NCI-H1417 treated with DMSO at 0.1 percent for 48 hours (cell line): ENCODE measurements at places on chromosomes 3 and 15.

DNA sequence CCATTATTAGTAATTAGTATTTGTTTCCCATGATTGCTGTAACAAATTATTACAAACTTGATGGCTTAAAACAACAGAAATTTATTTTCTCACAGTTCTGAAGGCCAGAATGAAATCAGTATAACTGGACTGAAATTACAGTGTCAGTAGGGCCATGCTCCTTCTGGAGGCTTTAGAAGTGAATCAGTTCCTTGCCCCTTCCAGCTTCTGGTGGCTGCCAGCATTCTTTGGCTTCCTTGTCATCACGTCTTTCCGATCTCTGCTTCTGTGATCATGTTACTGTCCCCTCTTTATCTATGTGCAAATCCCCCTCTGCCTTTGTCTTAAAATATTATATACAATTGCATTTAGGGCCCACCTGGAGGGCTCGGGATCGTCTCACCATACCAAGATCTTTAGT is 92.0 kb downstream of the FOXB1 start:
- no peak for DNase-seq

- DNase-seq: no peak
Measured at GRCh38 chr15:25208735-25209134, 230.1 kb downstream of the UBE3A start.

DNA sequence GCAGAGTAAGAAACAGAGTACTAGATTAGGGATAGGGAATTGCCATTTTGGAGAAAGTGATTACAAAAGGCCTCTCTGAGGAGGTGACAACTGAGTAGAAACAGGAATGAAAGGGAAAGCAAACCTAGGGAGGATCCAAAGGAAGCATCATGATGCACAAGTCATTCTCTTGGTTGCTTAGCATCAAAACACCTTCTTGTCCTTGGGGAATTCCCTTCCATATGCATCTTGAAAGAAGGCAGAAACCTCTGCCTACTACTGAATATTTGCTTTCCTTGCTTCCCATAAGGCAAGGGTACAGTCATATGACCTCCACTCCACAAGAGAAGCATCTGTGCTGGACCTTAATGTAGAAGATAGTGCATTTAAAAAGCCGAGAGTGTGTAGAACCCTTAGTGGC is 24.1 kb downstream of the GABPB1 start:
- DNase-seq: no peak

- DNase-seq: no peak
Measured at GRCh38 chr3:177731644-177732268, 534.5 kb upstream of the TBL1XR1 start.

GRCh38 chr15:91884606-91885005 is 31.1 kb downstream of the SLCO3A1 start:
- DNase-seq: no peak

DNA sequence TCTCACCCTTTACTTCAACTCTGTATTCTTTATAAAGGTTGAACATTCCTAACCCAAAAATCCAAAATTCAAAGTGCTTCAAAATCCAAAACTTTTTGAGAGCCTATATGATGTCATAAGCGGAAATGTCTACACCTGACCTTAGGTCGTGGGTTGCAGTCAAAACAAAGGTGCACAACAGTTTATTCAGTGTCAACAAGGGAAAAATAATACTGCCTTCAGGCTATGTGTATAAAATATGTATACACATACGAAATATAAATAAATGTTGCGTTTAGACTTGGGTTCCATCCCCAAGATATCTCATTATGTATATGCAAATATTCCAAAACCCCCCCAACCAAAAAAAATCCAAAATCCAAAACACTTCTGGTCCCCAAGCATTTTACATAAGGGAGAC is 90.9 kb downstream of the STAG1 start:
- no peak for DNase-seq

GRCh38 chr15:51382787-51383186 is 41.3 kb downstream of the GLDN start:
- no peak for DNase-seq

DNA sequence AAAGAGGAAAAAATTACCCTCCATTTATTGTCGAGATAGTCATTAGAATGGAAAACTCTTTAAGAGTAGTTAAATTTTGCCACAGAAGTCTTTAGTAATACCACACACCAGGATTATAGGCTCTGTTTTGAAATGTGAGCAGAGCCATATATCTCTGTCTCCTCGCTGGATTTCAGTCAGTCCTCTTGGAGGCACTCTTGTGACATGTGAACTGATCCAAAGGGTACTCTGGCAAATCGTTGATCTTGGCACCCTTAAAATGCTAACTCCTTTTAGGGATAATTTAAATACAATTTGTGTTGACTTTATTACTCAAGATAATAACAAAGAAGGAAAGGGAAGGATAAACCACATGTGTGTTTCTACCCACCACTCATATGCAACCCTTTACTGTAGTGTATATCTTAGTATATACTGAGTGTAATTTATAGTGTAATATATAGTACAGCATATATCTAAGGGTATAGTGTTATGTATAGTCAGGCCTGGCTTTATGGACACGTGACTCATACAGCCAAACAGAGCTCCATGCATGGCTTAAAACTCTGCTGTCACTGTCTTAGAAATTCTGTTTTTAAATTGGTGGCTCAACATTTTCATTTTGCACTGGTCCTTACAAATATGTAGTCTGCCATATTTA is 12.3 kb upstream of the KPNA4 start:
- DNase-seq: no peak

DNA sequence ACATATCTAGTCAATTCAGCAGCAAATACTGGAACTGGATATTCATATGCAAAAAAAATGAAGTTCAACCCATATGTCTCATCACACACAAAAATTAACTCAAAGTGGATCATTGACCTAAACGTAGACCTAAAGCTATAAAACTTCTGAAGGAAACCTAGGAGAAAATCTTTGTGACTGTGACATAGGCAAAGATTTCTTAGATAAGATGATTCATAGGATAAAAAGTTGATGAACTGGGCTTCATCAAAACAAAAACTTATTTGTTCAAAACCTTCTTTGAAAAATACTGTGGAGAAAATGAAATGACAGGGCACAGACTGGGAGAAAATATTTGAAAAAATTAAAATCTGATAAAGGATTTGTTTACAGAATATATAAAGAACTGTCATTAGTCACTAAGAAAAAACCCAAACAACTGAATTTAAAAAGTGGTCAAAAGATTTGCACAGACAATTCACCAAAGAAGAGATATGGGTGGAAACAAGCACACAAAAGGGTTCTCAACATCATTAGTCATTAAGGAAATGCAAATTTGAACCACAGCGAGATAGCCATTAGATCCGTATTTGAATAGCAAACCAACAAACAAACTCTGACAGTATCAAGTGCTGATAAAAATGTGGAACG is 62.8 kb downstream of the ITGB5 start:
- DNase-seq: no peak

DNA sequence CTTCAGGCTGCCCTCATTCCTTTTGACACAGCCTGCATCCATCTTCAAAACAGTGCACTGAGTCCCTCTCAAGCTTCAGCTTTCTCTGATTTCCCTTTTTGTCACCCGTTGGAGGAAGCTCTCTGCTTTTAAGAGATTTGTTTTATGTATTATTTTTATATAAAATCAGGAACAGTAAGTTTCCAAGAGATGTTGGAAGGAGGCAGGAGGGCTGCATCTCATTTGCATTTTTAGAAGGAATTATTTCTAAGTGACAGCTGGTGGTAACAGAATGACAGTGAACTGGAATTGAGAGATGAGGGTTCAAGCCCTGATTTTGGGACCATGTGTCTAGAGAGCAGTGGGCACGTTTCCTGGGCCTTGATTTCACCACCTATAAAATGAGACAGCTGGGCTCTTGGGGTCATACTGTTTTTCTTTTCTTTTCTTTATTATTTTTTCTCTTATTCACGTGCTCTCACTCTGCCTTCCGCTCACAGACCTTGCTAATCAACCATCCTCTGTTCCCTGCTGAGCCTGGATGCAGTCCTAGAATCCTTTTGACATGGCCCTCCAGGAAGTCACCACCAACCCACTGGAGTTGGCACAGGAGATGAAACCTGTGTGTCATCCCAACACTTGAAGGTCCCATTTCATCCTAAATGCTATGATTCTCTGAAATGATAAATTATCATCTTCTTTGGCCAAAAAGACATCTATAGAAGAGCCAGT is 148.6 kb downstream of the CACNA2D3 start:
- DNase-seq: no peak

DNA sequence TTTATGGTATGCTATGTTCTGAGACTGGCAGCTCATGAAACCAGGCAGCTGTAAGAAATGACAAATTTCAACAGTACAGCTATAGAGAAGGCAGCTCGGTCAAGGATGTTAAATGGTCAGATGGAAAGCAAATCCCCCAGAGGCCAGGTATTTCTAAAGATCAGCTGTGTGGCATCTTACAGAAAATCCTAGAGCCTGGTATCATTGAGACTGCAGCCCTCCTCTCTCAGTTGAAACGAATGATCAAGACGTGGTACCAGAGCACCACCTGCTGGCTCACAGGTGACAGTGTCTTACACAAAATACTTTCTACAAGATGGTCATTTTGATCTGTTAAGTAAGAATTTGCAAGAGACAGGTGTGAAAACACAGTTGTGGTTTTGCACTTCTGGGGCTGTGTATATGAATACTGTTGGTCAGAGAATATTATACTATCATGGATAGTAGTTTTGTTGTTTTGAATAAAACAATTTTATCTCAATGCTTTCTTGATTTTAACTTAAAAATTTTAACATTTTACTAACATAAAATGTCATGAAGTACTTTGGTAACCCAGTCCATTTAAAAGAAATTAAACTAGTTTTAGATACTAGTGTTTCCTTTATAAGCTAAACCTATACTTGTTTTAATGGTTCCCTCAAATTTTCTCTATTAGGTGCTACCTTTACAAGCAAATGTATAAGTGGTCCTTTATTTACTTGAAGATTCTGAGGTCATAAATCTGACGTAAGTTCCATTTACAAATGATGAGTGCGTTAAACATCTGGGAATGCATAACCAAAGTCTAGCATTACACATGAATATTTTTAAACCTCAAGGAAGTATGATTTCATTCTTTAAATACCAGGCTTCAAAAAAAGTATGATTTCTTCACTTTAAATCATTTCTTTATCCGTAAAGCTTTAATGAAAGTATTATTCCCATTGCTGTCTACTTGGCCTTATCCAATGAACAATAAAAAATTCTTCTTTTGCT is 121.8 kb downstream of the PDZRN3 start:
- DNase-seq: peak; percentile 7
